Stimulated activated CD4-positive, alpha-beta T cell treated with anti-CD3 and anti-CD28 coated beads, Interleukin-2, amount 100 ng/mL, for 4 hours (primary cell): ENCODE measurements at places on chromosomes 7 and 10.
A peak's percentile ranks its signal among the peaks of the same experiment; 100 is the strongest.

DNA sequence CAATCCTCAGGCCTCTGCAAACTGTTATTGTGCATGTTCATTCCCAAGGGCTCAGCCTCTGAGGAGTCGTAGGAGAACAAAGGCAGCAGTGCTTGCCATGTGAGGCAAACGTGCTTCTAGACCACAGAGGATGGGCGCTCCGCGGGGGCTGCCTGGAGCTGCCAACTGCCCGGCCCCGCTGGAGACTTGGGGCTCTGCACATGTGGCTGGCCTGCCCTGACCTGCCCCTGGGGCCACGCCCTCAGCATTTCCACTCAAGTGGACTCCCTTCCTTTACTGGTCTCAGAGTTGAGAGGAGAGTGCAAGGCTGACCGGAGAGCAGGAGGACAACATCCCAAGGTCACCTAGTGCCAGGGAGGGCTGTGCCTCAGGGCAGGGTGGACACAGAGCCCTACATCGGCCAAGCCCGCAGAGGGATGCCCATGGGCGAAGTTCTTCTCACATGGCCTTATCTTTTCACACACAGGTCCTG lies 222.3 kb upstream of the ZNF32 start:
- DNase-seq: no peak

- DNase-seq: no peak
These were observed 74.2 kb downstream of the DNAJB6 start for GRCh38 chr7:157410831-157411556.

GRCh38 chr10:69878038-69878437 lies 76.3 kb downstream of the COL13A1 start:
- no peak for DNase-seq

- peak; percentile 75 for DNase-seq
These were observed at the start of gene KCNIP2 for GRCh38 chr10:101843032-101844021. KCNIP2 (minus strand) TSS chr10:101843800; CDS start chr10:101843568, 232 bp downstream.

DNA sequence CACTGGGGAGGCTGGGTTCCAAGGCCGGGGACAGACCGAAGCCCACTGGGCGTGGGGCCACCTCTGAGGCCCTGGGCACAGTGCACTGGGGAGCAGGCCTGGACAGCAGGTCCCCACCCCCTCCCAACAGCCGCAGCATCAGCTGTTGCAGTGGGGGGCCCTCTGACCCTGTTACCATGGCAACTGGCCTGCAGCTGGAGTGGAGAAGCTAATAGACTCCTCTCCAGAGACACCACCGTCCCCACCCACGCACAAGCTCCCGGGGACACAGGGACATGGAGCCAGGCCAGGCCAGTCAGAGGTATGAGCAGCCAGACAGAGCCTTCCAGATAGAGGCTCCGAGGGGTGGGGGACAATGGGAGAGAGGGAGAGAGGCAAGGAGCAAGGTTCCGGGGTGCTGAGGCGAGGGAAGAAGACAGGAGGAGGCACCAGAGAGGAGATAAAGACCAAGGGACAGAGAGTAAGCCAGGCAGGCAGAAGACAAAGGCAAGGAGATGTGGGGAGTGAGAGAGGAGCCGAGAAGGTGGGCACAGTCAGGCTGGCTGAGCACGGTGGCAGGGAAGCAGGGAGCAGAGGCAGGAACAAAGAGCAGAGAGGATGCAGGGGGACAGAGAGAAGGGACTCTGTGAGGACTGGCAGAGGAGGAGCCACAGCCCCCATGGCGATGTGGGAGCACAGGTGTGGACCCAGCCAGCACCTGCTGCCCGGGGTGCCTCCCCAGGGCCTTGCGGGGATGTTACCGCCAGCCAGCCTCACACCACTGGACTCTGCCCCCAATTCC lies 6.7 kb downstream of the KCNH2 start:
- no peak for DNase-seq

- no peak for DNase-seq
These were observed 71.8 kb upstream of the VWDE start for GRCh38 chr7:12475362-12476063.

- no peak for DNase-seq
These were observed 8.4 kb downstream of the LRRC4 start for GRCh38 chr7:128022631-128023532.

- DNase-seq: no peak
These were observed 27.8 kb upstream of the TMEM178B start for GRCh38 chr7:141045842-141046620.

GRCh38 chr10:27258838-27259812 lies 18.5 kb upstream of the ACBD5 start:
- no peak for DNase-seq

DNA sequence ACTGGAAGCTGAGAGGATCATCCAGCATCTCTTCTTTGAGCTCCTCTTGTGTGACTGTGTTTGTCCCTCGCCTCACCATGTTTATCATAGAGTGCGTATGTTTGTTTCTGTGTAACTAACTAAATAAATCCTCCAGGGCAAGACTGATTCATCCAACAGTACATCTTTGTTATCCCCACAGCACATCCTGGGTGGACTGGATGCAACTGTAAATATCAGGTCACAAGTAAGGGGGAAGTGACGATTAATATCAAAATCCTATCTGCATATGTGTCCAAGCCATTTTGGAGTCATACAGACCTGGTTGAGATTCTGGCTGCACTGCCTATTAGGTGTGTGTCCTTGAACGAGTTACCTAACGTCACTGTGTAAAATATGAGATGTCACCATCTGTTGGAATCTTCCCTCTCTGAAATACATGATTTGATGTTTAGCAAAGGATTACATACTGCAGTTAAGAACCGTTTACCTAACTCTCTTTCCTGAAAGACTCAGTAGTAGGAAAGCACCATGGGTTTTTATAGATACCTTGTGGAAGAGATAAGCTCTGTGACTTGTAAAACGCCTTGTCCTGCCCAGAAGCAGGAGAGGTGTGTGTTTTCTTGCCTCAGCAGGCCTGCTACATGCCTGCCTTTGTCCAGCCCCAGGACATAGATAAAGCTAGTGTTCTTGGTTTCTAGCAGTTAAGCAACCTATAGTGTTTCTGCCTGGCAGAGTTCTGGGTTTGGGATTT lies 25.8 kb downstream of the WBP1L start:
- no peak for DNase-seq

- DNase-seq: no peak
These were observed 553.3 kb downstream of the HTR7 start for GRCh38 chr10:90304533-90304932.

- no peak for DNase-seq
These were observed 40.9 kb upstream of the MET start for GRCh38 chr7:116630932-116631671.

DNA sequence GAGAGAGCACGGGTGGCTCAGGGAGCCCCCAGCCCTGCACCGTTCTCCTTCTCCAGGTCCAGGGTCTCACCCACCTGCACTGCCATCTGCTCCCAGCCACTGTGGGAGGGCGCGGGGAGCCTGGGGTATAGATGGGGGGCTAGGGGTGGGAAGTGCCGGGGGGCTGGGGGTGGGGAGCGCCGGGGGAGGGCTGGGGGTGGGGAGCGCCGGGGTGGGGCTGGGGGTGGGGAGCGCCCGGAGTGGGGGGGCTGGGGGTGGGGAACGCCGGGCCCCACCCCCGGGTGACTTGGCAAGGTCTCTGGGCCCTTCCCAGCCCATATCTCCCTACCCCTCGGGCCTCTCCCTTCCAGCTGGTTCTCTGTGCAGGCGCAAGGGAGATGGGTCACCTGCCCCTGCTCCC lies at the start of gene GRIFIN:
Gene GRIFIN, minus strand, starts transcription at position 101 of the 400 bp plus-strand sequence. Its CDS starts 15 bp downstream, at position 86.
- DNase-seq: no peak

DNA sequence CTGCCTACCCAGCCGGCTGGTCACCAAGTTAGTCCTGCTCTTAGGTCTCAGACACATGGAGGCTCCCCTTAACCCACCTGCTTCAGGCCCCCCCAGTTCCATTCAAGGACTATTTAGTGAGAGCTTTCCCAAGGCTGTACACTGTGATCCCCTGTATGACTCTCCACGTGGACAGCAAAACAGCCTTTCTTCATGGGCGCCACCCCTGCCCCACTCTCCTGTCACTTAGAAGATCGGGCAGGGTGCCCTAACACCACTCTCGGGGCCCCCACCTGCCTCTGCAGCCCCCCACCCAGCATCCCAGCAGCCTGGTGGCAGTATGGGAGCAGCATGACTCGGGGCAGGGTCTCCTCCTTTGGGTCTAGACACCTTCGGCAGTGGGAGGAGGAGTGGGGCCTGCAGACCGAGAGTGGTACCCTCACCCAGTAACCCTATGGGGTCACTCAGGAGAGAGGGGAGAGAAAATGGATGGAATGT lies 116.6 kb downstream of the PTPN20 start:
- DNase-seq: no peak

GRCh38 chr10:61285749-61286148 lies 167.4 kb downstream of the TMEM26 start:
- DNase-seq: no peak

- no peak for DNase-seq
These were observed 3.2 kb upstream of the BLOC1S2 start for GRCh38 chr10:100289641-100290040.

DNA sequence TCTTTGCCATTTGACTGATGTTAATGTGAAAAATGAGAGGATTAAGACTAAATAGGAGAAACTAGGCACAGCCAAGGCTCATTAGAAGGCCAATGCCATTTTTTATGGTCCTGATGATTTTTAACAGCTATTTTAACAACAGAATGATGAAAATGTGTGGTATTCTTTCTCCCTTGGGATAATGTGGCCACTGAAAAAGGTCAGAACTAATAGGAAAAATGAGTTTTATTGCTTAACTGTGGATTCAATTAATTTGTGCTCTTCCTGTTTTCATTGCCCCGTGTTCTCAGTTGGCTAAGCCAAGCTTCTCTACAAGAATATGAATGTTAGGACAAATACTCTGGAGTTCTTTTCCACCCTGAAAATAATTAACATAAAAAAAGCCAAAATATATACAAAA lies 56.6 kb downstream of the BMPER start:
- no peak for DNase-seq

GRCh38 chr7:32093415-32094408 lies 23.5 kb upstream of the PDE1C start:
- no peak for DNase-seq

DNA sequence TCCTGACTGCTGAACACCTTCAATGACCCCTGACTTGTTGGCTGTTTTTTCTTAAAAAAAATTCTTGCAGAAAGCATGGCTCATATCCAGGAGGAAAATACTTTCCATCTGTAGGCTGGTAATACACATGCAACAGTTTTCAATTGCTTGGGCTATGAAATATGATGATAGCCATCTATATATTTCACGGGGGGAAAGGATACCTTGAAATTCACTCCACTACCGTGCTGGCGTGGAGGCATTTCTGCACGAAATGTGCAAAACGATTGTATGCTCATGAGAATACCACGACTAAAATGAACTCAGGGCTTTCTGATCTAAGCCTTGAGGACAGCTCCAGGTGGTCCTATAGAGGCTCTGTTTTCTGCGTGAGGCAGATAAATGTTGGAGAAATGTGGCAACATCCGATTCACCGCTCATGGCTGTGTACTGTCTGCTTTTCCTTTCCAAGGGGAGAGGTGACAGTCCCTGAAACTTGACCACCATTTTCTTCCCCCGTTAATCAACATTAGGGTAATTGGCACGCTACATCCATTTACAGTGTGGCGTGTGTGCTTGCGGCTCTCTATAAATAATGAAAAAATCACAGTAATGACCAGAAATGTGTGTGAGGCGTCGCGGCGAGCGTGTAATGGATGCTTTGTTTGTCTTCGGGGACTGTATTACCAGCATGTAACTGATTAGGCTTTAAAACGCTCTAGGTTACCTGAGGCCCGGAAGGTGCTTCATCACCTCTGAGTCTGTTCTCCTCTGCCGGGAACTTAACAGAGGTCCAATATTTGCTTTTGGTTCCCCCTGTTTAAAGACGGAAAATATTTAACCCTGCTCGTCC lies 12.8 kb upstream of the CARD11 start:
- DNase-seq: no peak

- no peak for DNase-seq
These were observed 194.4 kb downstream of the CXCL12 start for GRCh38 chr10:44190541-44190940.

- DNase-seq: no peak
These were observed 7.9 kb upstream of the FAM170B start for GRCh38 chr10:49141541-49142332.

- DNase-seq: no peak
These were observed 13.1 kb downstream of the PLAU start for GRCh38 chr10:73923935-73924598.
